T-helper 1 cell (primary cell): ENCODE measurements at places on chromosomes 7 and 10.

GRCh38 chr7:23458044-23458443 is 12.2 kb downstream of the IGF2BP3 start:
- DNase-seq, result no peak

- no peak for DNase-seq
Measured at GRCh38 chr7:137875746-137876145, 29.0 kb upstream of the DGKI start.

GRCh38 chr10:85613391-85613790 is 753.2 kb downstream of the GRID1 start:
- DNase-seq, result no peak

GRCh38 chr7:16531707-16532106 is 5.1 kb downstream of the LRRC72 start:
- no peak for DNase-seq

- no peak for DNase-seq
Measured at GRCh38 chr7:100791881-100792666, 35.2 kb downstream of the EPHB4 start.

DNA sequence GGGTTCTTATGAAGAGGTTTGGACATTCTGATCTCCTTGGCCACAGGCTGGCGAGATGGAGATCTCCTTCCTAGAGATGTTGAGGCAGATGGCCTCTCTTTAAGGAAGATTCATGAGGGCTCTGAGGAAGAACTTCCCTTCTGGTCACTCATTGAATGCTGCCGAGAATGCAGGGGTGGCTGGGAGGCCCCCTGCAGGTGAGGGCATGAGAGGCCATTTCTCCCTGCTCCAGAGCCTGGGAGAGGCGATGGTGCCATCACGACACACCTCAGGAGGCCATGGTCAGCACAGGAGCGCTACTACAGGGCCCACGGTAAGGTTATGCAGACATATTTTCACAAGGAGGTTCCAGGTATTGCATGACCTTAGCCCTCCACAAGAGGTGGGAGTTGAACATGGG is 40.2 kb downstream of the CXCL12 start:
- DNase-seq, result no peak

DNA sequence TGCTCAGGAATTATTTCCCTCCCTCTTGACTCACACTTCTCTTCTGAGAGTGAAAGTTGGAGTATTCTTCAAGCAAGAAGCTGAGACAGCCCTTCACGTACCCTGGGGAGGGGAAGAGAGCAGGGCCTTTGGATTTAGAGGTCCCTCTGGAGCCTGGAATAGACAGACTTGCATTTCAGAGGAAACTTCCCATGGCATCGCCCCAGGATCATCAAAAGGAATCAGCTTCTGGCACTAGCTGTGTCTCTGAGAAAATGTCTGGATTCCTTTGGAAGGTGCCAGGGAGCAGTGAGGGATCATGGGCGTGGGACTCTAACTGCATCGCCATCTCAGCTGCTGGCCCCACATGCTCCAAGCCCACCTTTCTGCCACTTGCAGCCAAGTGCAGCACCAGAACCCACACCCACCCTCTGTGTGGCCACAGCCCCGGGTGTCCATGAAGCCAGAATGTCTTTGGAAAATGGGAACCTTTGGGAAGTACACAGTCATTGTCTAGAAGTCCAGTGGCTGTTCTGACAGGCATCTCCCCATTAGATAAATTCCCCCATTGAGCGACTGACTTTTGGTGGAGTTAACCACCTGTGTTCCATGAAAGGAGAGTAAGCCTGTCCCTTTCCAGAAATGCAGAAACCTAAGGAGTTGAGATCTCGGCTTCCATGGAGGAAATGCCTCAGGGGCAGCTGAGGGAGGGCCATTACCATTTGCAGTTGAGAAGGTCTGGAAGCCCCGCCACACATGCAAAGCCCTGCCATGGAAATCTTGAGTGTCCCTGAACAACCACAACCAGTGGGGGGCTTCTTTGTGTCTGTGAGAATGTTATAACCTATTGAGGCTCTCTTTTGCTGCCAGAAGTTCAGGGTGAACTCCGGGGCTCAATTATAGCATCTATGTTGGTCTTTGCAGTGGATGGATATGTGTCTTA is 57.8 kb upstream of the GDF10 start:
- no peak for DNase-seq

DNA sequence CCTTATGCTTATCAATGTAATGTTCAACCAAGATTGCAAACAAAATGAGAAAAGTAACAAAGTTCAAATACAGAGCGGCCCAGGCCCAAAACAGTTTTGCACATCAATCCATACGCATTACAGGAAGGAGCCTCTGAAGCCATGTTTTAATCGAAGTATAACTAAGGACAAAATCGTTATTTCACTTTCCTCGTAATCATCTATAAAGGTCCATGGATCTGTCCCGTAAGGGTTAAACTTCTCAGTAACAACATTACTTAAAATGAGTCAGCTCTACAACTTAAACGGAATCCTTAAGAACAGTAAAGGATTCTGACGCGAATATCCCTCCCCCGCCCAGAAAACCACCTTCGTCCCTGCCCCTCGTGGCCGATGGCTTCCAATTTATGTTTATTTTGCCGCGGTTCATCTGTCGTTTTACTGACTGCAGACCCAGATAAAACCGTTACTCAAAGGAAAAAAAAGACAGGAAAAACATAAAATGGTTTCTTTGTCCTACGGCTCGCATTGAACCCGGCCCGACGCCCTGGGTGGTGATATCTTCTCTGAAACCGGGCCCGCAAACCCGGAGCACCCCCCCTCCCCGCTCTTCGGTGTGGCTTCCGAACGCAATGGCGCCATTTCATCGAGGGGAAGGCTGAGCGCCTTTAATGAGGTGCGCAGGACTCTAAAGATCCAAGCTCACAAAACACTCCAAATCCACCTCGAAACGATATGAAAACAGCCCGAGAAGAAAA is 1.1 kb downstream of the HNRNPA2B1 start:
- DNase-seq, result peak; percentile 64

DNA sequence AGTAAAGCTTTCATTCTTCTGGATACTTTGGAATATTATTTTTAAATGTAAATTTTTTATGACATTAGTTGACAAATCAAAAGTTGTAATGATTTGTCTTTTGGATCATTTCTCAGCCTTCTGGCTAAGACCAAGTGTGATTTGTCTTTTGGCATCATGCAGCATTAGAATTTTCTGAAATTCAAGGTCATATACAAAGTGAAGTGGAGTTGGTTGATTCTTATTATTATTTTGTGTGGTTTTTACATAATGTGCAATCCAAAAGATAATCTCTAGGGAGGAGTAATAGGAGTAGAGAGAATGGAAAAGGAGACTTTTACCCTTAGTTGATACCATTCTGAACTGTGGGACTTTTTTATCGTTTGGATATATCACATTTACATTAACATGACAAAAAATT is 24.2 kb upstream of the SEPTIN7 start:
- no peak for DNase-seq

- DNase-seq, result no peak
Measured at GRCh38 chr10:128898133-128898915, 568.7 kb upstream of the MGMT start.

- no peak for DNase-seq
Measured at GRCh38 chr10:78255214-78255613, 221.6 kb downstream of the RPS24 start.

DNA sequence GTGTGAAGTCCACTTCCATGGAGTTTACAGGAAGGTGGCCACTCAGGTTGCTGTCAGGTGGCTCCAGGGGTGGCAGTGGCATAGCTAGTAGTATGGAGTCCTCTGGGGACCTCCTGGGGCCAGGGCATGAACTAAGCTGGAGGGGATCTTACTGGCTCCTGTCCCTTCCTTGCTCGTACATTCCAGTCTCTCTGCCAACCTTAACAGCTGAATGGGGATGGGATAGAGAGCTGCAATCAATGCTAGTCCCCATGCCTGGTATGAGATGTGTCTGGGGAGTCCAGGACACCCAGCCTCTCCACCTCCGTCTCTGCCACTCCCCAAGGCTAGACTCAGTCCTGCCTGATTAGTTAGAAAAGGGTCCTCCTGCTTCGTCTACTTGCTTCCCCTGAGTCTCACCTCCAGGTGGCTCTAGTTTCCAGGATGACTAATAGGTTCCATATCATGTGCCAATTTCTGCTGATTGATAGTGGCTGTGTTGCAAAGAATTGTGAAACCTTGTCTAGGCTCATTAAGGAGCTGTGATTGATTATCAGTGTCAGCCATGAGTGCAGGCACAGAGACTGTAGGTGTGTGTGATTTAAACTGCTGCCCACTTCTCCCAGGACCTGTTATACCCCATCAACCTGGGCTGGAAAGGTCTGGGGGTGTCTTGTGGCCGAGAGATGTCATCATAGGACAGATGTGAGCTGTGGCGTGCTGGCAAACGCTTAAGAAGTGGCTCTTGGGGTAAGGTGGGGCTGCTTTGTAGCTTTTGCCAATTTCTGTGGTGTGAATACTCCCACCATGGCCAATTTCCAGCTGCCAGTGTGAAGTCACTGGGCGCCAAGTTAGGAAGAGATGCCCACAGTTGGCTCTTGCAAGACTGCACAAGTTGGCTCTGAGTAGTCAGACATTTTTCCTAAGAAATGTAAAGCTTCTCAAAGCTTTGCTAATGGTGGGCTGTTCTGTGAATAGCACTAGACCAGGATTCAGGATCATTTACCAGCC is 59.8 kb downstream of the COL13A1 start:
- DNase-seq, result no peak
